ENCODE measurements at places on chromosomes 12 and 14.

DNA sequence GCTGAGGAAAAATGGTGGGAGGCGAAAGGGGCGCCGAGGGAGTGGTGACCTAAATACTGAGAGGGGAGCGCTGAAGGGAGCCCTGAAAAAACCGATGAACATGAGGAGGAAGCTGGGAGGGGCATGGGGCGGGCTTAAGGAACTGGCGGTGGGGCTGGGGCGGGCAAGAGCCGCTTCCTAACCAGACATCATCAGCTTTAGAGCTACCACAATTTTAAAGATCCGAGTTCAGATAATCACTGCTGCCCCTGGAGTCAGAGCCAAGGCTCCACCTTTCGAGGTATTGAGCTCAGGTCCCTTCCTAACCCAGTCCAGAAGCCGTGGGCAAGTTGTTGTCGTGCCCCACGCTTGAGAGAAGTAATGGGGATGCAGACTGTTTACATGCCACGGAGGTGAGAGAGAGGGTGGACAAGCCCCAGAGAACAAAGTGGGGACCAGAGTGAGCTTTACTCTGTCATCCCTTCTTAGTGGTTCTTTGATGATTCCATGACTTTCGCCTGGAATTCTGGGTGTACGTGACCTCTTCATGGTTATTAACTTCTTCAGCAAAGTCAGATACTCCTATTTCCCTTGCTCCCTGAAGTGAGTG lies 393 bp downstream of the ORMDL2 start:
- no peak for DNase-seq

GRCh38 chr12:40325349-40325960 lies 100.7 kb downstream of the LRRK2 start:
- peak; percentile 13 for DNase-seq

GRCh38 chr12:24854908-24855307 lies 94.0 kb downstream of the BCAT1 start:
- DNase-seq: no peak

DNA sequence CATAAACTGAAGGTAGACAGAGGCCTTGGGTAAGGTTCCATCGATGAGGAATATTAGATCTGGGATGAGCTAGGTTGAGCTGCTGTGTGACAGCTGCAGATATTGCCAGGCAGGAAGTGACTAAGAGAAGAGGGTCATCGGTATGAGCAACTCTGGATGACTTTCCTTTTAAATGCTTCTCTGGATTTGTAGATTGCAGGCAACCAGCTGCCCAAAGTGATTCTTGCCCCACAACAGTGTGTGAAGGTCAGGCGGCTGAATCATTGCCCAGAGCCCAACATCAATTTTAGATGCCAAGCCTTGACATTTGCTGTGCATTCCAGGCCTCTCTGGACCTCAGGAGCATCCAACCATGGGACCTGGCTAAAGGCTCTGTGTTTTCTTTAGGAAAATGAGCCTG lies 255.9 kb downstream of the DPF3 start:
- no peak for DNase-seq

GRCh38 chr12:58513852-58514251 lies 406.5 kb downstream of the LRIG3 start:
- no peak for DNase-seq

GRCh38 chr14:101151226-101151926 lies 247.9 kb upstream of the RTL1 start:
- no peak for DNase-seq

GRCh38 chr14:31787377-31787776 lies 226.2 kb downstream of the NUBPL start:
- DNase-seq: no peak

DNA sequence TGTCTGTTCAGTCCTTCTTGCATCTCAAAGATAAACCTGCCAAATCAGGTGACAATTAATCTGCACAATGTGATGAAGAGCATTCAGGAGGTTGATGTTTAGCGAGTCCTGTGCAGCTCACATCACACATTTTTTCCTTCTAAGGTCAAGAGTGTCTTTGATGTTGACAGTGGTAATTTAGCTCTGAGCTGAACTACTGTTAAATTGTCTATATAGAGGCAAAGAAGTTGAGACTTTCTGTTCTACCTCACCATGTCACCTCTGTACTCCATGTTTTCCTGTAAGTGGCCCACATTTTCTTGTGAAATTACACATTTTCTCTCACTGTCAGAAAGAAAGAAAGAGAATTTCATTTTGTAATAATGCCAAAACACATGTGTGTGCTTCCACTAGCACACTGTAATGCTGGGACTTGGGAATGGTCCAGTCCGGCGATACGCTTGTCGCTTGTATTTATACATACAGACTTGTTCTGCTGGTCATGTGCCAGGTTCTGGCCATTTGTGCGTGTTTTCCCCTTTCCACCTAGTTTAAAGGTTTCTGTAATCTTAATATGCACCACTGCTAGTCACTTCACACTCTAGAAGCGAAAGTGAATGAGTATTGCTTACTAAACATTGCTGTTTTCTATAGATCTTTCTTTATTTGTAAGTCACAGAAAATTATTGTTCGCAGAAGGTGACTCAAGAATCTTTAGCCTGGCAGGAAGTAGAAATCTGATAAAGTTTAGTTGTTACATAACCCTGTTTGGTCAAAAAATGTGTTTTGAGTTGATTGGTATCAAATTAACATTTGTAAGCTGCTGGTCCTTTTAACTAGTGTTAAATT lies 328.9 kb downstream of the TMTC2 start:
- no peak for DNase-seq

- DNase-seq: no peak
Observed at GRCh38 chr14:52907949-52908348, 42.9 kb downstream of the FERMT2 start.

DNA sequence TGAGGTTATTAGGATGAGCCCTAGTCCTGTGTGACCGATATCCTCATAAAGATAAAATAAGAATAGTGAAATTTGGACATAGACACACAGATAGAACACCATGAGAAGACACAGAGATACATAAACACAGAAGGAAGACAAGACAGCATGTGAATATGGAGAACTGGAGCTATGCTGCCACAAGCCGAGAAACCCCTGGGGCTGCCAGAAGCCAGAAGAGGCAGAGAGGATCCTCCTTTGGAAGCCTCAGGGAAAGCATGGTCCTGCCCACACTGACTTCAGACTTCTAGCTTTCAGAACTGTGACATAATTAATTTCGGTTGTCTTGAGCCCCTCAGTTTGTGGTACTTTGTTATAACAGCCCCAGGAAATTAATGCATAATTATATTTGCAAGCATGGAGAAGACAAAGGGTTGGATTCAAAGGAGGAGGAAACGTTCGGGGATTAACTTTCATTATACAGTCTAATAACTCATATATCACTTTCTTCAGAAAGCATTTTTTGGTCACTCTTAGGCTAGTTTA lies 1501.8 kb upstream of the FLRT2 start:
- DNase-seq: no peak

- DNase-seq: no peak
Observed at GRCh38 chr12:53207042-53207441, at the start of gene ITGB7. TSS of gene ITGB7 (minus strand) at chr12:53207251. CDS start at chr12:53200443, 6,808 bp downstream.

- no peak for DNase-seq
Observed at GRCh38 chr14:85702997-85703396, 173.1 kb downstream of the FLRT2 start.

DNA sequence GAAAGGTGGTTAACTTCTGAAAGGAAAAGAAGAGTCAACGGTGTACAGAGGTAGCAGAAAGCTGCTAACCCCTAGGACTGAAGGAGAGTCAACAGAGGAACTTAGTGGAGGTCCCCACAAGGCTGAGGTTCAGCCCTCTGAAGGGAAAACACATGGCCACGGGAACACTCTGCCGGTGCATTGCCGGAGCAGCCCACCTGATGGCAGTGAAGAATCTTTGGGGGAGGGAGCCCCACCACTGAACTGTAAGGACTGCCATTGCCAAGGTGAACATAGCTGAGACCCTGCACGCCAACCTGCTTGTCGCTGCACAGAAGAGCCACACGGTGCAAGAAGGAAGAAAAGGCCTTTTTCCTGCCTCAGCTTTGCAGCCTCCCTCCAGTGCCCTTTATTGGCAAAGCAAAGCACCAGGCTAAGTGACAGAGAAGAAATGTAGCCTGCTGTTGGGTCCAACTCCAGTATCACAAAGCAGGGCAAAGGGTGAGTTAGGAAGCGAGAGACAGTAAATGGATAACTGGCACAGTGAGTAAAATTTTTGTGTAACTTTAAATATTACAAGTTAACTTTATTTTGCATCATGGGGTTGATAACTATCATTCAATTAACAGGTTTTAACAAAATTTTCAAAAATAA lies 76.9 kb downstream of the LIN52 start:
- peak; percentile 13 for DNase-seq

GRCh38 chr14:94139006-94139405 lies 9.6 kb upstream of the IFI27L2 start:
- DNase-seq: no peak

GRCh38 chr14:93007225-93007997 lies 84.5 kb downstream of the CHGA start:
- no peak for DNase-seq

DNA sequence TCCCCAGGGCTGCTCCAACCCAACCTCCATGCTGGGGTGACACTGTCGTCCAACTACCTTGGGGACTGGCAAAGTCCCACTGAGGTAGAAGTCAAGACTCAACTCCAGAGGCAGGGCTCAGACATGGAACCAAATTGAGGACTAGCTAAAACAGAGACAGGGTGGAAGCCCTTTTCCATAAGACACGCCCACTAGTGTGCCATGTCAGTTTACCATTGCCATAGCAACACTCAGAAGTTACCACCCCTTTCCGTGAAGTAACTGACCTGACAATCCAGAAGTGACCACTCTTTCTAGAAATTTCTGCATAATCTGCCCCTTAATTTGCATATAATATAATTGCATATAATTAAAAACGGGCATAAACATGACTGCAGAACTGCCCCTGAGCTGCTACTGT lies 409.6 kb downstream of the MED13L start:
- no peak for DNase-seq

- no peak for DNase-seq
Observed at GRCh38 chr12:75812271-75813018, 219.1 kb downstream of the PHLDA1 start.

GRCh38 chr12:59252731-59253130 lies 332.4 kb upstream of the LRIG3 start:
- DNase-seq: no peak

- DNase-seq: no peak
Observed at GRCh38 chr12:51823875-51824565, 24.5 kb downstream of the FIGNL2 start.

- no peak for DNase-seq
Observed at GRCh38 chr12:2431810-2432209, 363.0 kb upstream of the FKBP4 start.

DNA sequence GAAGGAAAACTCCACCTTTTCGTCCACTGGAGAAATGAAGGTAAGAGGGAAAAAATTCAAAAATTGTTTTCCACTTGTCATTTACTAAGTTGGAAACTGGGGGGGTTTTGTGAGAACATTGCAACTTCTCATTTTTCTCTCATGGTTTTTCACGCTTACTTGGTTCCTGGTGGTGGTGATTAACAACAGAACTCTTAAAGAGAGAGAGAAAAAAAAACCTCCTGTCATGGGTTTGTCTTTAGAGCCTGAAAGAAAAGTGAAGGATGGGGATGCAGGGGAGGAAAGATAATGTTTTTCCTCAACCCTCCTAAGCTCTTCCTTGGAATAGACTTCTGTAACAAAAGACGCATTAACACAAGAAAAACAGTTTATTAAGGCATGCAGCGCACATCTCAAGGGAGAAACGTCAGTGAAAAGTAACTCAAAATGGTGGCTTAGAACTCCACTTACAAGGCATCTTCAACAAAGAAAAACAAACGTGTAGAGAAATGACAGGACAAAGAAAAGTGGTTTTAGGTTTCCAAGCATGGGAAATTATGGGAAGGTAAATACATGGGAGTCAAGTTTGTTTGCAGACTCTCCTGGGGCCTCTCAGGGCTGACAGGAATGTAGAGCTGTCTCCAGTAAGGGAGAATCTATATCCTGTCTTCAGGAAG lies 81.9 kb upstream of the ATF7IP start:
- no peak for DNase-seq

GRCh38 chr12:113521708-113522107 lies 50.0 kb upstream of the LHX5 start:
- no peak for DNase-seq

GRCh38 chr14:70468731-70469130 lies 16.8 kb downstream of the ADAM21 start:
- DNase-seq: no peak

DNA sequence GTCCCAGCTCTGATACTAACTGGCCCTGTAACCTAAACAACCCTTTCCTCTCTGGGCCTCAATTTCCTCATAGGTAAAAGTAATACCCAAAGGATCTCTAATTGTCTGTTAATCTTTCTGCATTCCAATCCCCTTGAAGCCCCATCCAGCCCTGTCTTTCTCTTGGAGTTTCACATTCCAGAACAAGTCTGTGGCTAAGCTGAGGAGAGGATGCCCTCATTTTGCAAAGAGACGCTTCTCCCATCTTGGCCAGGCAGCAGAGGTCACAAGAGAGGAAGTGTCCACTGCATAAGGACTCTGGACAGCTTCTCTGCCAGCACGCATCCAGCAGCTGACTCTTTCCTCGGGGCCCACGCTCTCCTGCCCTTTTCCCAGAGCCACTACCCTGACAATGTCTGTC lies 263.4 kb upstream of the FKBP4 start:
- no peak for DNase-seq

GRCh38 chr12:49471557-49471956 lies 67.3 kb upstream of the KCNH3 start:
- no peak for DNase-seq
